ENCODE measurements at places on chromosomes 1 and 21. TPM values are rescaled to one million over a fixed set of nuclear protein-coding genes. Genes with fewer than 3 reads are reported as not detected.

DNA sequence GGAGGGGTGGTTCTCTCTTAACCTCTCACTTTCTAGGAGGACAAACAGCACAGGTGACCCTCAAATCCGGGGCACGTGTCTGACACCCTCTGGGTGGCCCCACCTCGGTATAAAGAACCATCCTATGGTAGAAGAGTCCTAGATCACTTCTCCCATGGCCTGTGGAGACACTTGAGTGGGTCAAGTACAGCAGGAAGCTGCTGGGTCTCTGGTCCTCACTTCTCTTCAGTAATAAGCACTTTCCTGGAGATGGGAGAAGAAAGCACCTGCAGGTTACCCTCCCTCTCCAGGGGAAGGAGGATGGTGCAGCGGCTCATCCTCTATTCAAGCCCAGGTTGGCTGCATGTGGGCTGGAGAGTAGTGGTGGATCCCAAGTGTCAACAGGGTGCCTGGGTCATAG, 17.0 kb downstream of the S100A7 start:
- no peak for DNase-seq

DNA sequence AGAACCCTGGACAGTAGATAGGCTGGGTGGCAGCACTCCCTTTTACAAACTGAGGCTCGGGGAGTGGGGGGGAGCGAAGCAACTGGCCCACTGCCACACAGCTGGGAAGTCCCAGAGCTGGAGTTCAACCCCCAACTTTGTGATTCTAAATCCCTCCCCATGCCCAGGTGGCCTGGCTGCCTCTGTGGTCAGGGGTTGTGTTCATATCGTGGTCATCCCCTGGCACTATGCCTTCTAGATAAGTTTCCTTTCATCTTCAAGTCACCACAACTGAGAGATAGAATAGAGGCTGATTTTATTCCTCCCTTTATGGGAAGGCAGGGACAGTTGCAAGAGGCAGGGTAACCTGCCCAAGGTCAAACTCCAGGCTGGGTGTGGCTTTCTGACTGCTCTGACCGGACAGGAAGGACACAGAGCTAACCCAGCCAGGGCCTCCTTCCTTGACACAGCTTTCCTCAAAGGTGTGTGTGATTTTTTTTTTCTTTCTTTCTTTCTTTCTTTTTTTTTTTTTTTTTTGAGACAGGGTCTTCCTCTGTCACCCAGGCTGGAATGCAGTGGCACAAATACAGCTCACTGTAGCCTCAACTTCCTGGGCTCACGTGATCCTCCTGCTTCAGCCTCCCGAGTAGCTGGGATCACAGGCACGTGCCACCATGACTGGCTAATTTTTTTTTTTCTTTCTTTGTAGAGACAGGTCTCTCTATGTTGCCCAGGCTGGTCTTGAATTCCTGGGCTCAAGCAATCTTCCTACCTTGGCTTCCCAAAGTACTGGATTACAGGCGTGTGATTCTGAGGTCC, 18.4 kb upstream of the TNFRSF1B start:
- no peak for DNase-seq

DNA sequence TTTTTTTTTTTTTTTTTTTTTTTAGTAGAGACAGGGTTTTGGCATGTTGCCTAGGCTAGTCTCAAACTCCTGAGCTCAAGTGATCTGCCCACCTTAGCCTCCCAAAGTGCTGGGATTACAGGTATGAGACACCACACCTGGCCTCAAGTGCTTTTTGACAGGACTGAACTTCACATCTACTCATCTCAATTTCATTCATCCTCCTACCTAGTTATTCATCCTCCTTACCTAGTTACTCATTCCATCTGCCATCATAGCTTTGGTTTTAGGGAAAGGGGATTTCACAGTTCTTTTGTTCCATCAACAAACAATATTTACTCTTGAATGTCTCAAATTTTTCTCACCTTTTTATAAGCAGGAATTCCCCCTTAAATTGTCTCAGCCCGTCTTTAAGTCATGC, 38.6 kb upstream of the RALGPS2 start:
- no peak for DNase-seq

DNA sequence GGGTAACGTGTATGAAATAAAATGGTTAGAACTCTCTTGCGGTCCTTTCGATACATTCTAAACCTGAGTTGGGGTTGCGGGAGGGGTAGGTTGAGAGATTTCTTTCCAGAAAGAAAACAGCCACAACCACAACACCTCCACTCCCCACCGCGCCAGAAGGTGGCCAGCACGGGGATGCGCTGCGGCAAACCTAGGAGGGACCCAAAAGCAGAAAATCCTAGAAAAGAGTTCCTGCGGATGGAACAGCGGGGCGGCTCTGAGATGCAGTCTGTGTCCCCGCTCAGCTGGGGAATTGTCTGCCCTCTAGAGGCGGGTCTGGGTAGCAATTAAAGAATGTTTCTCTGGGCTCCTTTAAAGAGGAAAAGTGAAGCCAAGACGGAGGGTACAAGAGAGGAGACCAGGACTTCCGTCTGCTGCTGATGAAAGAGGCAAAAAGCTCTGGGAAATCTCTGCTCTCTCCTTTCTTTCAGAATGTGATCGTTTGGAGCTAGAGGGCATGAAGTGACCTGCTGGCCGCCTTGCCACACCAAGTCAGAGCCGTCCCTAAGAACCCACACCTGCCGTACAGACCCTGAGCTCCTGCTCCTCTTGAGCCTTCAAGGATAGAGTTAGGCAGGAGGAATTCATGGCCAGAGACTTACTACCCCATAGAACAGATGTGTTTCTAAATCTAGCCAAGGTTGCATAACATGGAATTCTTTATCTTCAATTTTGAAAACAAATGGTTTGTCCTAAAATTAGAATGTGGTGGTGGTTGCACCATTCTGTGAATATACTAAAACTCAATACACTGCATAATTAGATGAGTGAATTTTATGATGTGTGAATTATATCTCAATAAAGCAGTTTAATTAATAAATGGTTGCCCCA, 46.5 kb upstream of the COA6 start:
- DNase-seq, result peak; percentile 43

DNA sequence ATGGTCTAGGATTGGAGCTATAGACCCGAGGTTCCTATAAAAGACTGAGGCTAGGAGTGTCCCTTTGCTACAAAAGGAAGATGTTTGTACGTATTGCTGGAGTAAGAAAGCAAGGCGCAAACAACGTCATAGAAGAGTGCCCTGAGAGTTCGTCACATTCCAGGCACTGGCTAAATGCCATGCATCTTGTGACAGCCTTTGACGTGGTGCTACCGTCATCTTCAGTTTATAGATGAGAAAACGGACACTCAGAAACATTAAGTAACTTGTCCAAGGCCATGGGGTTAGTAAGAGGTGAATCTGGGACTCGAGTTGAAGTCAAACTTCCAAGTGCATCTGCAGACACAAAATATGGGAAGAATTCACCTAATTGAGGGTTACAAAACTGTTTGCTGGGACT, 104.2 kb upstream of the SLC45A1 start:
- DNase-seq, result no peak

DNA sequence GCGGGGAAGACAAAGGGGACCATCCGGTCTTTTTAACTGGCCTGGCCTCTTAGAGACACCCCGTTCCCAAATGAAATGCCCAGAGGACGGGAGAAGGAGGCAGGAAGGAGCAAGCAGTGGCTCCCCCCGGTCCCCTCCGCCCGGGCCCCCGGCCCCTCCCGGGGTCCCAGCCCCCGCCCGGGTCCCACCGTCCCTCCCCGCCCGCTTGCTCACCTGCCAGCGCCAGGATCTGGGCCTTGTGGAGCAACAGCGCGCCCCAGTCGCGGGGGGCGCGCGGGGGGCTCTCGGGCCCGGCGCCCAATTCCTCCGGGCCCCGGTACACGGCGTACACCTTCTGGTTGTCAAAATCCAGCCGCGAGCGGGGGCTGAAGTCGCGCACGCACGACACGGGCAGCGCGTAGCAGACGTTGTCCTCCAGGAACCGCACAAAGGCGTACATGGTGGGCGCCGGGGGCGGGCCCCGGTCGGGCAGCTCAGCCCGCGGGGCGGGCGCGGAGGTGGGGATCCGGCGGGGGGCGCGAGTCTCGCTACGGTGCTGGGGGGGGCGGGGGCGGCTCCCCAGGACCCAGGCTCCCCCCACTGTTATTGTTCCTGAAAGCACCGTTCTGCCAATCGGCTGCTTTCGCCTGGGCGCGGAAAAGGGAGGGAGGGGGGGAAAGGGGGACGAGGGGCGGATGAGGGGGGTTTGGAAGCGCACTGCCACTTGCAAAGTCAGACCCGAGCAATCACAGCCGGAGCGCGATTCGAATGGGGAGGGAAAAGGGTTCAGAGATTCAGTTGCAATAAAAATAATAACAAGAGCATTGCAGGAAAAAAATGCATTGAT, at the start of gene BEND5:
TSS of gene BEND5 (minus strand) at position 499 of the 826 bp plus-strand sequence. CDS start at position 439, 60 bp downstream.
- peak; percentile 60 for DNase-seq

DNA sequence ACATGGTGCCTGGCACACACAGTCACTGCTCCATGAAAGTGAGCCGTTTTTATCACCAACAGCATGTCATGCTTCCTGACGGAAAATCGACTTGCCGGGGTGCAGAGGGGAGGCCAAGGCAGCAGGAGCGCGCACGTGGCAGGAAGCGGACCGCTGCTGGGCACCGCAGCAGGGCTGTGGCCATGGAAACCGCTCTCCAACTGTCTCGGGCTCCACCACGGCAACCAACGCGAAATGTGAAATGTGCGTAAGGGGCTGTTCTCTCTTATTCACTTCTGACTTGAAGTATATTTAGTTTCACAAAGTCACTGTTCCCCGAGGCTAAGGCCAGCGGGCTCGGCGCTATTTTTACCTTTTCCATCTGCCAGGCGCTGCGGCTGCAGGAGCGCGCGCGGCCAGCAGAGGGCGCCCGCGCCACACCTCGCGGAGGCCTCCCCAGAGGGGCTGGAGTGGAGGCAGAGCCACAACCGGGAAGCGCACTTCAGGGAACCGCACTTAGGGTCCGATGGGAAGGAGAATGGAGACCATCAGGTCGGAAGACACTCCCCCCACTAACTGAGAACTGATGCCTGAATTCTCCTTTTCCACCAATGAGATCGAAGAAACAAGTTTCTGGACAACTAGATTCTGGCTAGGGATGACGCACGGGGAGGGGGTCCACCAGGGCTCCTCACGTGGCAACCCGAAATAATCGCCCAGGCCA, 19.7 kb downstream of the RCC2 start:
- DNase-seq, result no peak

GRCh38 chr1:20481643-20482498, 4.1 kb downstream of the CAMK2N1 start:
- no peak for DNase-seq

DNA sequence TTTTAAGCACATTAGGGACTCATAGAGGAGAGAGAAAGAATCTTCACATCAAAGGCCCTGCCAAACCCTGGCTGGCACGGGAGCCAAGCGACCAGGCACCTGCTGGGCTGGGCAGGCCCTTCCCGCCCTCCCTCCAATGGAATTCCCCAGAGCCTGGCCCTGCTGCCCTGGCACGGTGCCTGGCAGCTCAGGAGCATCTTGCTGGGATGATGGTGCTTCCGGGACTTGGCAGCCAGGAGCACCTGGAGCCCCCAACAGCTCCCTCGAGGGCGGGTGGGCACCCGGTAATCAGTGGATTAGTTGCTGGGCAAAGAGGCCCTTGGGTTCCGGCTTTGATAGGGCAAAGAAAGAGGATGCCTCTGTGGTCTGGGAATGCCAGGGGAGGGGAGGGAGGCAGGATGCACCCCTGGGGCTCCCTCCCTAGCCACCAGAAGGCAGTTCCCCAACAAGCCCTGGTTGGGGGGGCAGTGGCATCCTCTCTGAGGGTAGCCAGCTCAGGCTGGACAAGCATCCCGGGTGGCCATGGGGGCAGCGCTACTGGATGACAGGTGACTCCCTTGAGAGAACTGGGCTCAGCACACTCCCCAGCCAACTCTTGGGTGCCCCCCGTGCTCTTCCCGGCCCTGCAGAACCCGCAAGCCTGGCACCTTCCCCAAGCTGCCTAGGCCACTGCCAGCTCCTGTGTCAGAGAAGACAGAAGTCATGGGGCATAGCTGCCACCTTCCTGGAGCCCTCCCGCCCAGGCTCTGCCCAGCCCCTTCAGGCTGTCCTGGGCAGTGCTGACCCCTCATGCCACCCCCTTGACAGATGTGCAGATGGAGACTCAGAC, 26.4 kb downstream of the KRTAP10-1 start:
- no peak for DNase-seq

DNA sequence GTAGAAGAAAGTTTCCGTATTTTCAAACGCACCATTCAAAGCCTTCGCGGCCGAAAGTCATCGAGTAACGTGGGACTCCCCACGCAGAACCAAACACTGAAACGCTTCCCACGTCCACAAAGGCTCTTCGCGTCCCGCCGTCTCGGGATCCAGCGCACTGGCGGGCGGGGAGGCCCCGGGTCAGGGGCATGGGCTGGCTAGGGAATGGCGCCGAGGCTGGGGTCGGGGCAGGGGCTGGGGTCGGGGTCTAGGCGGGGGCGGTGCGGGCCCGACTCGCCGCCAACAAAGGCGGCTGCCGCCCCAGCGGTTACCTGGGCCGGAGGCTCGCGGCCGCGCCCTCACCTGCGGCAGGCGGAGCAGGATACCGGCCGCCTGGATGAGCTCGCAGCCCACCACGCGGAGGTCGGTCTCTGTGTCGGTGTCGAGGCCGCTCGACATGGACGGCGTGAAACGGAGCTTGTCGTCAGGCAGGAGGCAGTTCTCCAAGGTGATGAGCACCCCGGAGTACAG, 403 bp downstream of the CCNL2 start:
- no peak for DNase-seq

DNA sequence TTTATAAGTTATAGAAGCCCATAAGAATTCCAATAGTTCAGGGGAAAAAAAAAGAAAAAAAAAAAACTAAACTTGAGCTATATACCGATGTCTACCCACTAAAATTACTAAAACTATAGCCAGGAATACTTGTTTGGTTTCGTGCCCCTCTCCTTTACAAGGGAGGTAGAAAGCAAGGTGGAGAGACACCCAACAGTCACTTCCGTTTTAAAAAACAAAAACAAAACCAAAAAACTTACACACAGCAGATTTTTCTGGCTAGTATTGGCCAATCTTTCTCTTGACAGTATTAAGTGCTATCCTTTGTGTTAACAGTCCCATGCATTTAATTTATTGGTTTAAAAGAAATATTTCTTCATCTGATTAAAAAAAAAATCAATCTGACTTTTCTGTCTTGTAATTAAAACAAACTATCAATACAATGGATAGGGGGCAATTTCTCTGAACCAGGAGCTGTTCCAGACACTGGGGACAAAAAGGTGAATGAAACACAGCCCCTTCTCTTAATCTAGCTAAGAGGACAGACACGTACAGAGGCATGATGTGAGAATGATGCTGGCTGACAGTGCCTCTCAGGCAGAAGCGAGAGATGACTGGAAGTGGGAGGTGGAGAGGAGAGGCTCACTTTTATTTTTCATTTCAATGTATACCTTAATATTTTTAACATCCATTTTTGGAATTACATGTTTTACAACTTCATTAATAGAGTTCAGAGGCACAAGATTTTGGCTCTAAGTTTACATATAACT, 214.8 kb downstream of the RERE start:
- DNase-seq, result no peak

Gene SPRR1A
- not detected for polyA plus RNA-seq

Gene CELA3B
- polyA plus RNA-seq, result not detected

Gene CYYR1
- 71.2 TPM for polyA plus RNA-seq

Gene CCDC27
- polyA plus RNA-seq, result 0.21 TPM

Gene TAS1R3
- 0.42 TPM for polyA plus RNA-seq

Measured in right renal pelvis (tissue), 4 donors.